ENCODE measurements at places on chromosomes 2 and 18.

DNA sequence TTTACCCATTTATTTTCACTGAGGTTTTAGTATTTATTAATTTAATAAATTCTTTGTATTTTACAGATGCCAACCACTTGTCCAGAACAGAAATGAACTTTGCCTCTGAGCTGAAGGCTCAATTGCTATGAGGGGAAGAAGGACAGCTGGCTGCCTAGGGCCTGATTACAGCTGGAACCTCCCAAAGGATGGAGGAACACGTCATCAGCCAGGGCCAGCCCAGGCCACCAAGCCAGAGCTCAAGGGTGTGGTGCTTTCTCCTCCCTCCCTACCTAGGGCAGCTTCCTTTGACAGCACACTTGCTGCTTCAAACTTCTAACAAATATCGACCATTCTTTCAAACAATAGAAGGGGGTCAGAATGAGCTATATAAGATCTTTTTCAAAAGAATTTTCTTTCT is 19.7 kb upstream of the RIOK3 start:
- no peak for DNase-seq

- no peak for DNase-seq
These were observed 12.5 kb downstream of the ZC3H8 start for GRCh38 chr2:112242384-112242783.

- DNase-seq: no peak
These were observed 395.0 kb upstream of the CDH2 start for GRCh38 chr18:28571929-28572328.

DNA sequence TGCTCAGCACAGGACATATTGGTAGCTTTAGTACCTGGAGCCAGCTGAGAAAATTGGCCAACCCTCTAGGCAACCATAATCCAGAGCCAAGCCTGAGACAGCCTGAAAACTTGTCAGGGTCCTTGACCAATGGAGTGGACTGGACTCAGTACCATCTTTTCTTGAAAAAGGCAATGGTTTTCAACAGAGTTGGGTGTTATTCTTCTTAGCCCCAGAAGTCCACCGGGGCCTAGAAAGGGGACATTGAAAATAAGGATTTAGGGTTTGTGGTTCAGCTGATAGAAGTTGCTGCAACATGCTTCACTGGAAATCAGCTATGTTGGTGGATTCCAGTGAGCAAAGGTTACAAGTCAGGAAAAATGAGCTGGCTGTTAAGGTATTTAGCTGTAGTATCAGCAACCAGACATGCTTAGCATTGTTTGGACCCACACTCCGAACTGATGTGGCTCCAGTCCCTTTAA is 22.1 kb upstream of the CNOT11 start:
- peak; percentile 83 for DNase-seq

- peak; percentile 53 for DNase-seq
These were observed 5.6 kb upstream of the OTOF start for GRCh38 chr2:26483516-26483915.

- DNase-seq: no peak
These were observed 2.4 kb downstream of the TTN start for GRCh38 chr2:178804791-178805190.

GRCh38 chr2:235501673-235502031 is 7.8 kb downstream of the AGAP1 start:
- no peak for DNase-seq

DNA sequence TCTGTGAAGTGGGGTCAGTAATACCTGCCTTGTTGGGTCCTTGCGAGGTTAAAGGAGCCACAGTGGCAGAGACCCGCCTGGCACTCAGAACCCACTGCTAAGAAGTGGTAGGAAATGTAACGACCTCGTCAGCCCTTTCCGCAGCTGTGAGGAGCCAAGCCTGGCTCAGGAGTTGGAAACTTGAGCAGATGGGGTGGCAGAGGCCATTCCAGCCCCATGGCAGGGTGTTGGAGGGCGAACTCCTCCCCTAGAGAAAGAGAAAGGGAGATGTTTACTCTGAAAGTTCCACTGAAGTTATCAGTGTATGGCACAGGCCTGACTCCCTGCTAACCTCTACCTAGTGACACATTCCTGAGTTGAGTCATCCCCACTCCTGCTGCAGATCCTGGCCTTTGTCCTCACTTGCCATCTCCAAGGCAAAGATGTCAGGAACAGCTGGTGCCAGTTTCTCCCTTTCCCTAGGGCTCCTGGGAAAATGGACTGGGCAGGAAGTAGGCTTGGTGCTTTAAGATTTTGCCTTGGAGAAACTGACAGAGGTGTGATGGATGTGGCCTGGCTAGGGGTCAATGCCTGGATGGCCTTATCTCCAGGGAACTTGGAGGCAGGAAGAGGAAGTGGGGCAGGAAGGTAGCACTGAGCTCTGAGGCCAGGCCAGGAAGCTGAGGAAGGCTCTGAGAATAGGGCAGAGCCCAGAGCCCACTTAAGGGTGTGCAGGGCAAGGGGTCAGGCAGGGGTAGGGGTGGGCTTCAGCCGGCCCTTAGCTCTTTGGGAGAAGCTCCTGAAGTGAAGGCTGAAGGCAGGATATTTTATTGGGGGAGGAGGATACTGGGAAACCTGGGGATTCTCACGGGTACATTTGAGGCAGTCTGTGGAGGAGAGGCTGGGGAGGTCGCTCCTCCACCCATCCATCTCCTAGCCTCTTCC is 888 bp downstream of the VAMP5 start:
- peak; percentile 87 for DNase-seq

- DNase-seq: peak; percentile 10
These were observed 117.1 kb downstream of the KCNS3 start for GRCh38 chr2:17995593-17995992.

GRCh38 chr2:161316701-161317100 is 8.5 kb downstream of the PSMD14 start:
- no peak for DNase-seq

- no peak for DNase-seq
These were observed 247.8 kb downstream of the TXNL1 start for GRCh38 chr18:56390626-56391025.

GRCh38 chr18:49813069-49813318 is 339 bp downstream of the ACAA2 start:
- DNase-seq: peak; percentile 47

DNA sequence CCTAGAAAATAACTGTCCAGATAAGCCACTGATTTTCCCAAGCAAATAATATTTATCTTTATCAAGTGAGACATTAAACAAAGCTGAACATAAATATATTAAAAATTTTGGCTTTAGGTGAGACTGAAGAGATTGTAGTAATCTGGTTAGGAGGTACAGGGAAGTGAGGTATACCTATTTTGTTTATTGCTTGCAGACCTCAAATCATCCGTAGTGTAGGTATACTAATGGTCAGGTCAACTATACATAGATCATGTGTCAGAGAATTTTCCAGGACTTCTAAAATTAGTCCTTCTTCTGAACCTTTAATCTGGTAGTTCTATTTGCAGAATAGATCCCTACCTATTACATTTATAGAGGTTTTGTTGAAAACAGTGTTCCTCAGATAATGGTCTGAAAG is 41.5 kb downstream of the SP140 start:
- DNase-seq: no peak

- no peak for DNase-seq
These were observed 5.9 kb downstream of the NFATC1 start for GRCh38 chr18:79401494-79402208.

GRCh38 chr18:79900610-79901570 is 50.6 kb downstream of the SLC66A2 start:
- peak; percentile 43 for DNase-seq

DNA sequence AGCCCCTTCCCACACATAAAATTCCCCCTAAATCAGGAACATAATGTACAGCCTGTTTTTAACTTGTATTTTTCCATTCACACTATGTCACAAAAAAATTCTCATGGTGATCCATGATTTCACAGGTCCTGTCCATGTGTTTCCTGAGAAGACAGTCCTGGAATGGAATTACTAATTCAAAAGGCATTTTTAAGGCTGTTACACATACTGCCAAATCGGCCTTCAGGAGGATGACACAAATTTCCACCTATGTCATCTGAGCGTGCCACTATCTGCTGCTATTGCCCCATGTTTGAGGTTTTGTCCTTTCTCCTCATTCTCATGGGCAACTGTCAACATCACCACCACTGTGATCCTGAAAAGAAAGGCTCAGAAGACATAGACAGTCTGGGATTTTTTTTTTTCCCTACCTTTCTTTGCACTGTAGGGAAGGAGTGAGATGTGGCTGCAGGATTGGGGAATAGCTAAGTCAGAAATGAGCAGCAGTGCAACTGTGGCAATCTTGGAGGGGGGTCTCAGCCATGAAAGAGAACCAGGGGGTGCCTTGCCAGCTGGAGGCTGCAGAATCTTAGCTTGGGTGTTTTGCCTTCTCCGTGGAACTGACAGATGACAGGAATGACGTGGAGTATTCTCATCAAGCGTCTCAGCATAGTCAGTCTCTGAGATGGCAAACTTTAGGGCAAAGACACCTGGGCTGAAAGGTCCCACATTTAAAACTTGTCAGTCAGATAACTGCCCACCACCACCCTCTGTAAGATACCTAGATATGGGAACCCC is 73.4 kb downstream of the MARCHF4 start:
- DNase-seq: no peak

- DNase-seq: no peak
These were observed 177.7 kb downstream of the TMEM247 start for GRCh38 chr2:46657042-46657504.

DNA sequence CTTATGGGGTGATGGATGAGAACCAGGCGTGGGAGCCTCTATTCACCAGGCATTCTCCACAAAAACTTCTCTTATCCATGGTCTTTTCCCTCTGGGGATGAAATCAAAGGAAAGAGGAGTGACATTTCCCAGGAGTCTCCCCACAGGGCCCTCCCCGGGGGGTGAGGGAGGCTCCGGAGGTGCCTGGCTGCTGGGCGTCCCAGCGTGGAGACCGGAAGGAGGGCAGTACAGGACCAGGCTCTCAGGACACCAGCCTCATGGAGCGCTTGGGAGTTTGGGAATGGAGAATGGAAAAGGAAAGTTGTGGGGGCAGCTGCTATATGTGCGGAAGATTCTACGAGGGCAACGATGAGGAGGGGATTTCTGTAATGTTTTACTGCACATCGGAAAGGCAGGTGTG is 22.1 kb downstream of the CIB4 start:
- DNase-seq: no peak

- DNase-seq: no peak
These were observed 7.9 kb upstream of the SLC3A1 start for GRCh38 chr2:44267269-44267795.

GRCh38 chr18:3266062-3266608 is 4.2 kb downstream of the MYL12B start:
- DNase-seq: no peak

DNA sequence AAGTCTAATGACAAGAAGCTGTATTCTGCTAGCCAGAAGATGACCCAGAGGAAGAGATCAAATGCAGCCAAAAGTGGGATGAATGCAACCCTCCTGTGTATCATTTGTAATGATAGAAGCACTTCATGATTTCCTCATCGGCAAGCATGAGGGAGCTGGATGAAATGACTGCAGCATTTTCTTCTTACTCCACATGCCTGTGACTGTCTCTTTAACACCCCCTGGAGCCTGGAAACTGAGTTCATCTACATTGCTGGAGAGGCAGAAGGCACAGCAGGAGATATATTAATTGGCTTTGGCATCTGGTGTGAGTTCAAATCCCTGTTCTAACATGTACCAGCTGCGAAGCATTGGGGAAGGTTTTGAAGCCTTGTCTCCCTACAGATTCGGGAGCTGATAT is 37.7 kb downstream of the ID2 start:
- DNase-seq: no peak

DNA sequence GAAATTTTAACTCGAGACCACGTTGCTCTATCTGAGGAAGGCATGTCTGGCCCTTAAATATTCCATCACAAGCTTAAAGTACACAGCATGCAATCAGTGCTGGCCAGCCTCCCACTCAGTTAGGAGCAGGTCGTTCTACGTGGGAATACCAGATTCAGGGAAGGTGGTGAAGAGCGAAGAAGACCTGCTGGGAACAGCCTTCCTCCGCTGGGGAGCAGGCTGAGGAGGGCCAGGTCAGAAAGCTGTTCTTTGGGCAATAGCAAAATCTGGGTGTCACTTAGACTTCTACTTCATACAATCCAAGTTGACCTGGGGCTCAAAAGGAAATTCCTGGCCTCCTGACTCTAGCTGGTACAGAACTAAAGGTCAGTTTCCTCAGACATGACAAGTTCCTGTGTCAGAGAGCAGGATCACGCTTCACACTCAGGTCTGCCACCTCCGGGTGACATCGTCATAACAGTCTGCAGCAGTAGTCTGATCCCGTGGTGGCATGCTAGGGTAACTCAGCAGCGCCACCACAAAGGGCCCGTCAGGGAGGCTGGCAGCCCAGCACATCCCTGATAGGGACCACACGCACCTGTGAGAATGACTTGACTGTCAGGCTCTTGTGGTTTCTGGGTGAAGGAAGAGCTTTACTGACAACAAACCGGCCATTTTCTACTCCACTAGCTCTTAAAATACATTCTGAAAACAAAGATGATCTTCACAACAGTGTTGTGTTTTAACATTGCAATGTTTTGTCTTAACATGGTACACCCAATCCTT is 35.2 kb upstream of the NAPG start:
- no peak for DNase-seq

- no peak for DNase-seq
These were observed 124.8 kb downstream of the PHLPP1 start for GRCh38 chr18:62839874-62840713.

GRCh38 chr2:233799087-233799665 is 21.0 kb downstream of the MROH2A start:
- DNase-seq: no peak

- DNase-seq: peak; percentile 70
These were observed 219.9 kb downstream of the TMX3 start for GRCh38 chr18:68494802-68495581.

DNA sequence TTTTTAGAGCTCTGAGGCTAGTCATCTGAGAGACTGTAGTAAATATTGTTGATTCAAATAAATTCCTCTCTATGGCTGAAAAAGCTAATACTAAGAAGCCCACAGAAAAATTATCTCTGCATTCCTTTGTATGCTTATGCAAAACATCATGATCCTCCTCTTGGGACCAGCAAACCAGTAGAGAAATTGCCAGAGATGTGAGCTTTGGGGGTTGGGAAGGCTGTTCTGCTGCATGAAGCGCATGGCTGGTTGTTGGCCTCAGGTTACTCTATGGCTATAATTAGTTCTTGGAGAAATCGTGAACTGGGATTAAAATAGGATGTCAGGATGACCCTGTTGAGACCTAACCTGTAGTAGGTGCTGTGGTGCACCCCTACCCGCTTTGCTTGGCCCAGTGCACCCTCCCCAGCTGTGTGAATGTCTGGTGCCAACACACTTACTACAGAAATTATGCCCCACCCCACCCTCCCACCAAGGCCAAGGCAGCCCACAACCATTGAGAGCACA is 35.5 kb upstream of the C1D start:
- DNase-seq: no peak

All from kidney (tissue), 22 donors.